GM23248 (cell line): ENCODE measurements at places on chromosomes 3 and 15.

DNA sequence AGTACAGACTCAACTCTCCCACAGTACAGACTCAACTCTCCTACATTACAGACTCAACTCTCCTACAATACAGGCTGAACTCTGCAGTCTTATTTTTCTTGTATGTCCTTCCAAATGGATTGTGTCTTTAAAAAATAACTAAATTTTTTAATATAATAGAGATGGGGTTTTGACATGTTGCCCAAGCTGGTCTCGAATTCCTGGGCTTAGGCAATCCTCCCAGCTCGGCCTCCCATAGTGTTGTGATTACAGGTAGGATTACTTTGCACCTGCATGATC is 31.2 kb upstream of the UBXN7 start:
- no peak for DNase-seq

GRCh38 chr3:99706410-99706809 is 68.0 kb downstream of the COL8A1 start:
- no peak for DNase-seq

DNA sequence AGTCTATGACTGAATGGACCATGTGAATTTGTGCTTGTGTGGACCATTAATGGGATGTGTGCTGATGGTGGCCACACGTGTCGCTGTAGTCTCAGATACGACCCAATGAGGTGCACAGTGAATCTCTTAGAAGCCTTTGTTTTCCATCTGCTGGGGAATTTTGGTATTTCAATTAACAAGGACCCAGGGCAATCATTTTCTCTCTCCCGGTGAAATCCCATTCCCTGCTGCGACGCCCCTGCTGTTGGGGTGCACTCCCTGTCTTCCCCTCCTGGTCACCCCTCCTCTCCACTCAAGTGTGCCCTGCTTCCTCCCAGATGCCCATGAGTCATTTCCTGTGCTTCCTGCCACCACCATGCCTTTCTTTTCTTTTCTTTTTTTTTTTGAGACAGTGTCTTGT is 32.7 kb downstream of the EBLN2 start:
- DNase-seq: peak; percentile 45

DNA sequence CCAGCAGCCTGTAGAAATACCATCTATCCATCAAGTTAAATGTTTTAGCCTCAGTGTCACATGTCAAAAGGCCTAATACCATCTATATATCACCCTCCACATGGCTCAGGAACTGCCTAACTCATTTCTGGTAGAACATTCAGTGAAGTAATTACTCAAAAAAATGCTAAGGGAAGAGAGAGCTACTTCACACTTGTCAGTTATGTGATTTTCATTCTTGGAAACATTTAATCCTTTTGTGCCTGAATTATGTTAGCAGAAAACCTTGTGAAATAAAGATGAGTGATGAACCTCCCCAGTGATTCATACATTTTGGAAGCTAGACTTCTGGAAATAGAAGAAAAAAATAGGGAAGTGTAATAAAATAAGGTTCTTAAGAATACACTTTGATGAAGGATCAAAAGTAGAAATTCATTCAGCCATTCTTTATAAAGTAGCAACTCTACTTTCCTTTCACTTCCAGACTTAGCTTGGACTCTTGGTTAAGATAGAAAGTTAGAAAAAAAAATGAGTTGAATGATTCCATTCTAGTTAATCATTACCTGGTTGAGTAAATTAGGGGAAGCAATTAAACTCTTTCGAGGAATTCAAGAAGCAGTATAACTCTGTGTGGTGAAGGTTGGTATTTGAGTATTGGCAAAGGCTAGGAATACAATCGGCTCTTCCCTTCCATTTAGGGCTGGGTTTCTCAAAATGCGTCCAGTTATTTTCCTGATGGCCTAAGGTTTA is 3.6 kb downstream of the OTOL1 start:
- DNase-seq: peak; percentile 10

DNA sequence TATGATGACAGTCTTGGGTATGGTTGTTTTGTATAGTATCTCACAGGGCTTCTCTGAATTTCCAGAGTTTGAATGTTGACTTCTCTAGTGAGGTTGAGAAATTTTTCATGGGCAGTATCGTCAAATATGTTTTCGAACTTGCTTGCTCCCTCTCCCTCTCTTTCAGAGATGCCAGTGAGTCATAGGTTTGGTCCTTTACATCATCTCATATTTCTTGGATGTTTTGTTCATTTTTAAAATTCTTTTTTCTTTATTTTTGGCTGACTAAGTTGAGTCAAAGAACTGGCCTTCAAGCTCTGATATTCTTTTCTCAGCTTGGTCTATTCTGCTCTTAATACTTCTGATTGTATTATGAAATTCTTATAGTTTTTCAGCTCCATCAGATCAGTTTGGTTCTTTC is 282.3 kb upstream of the NECTIN3 start:
- DNase-seq: peak; percentile 74
